ENCODE measurements at places on chromosomes 12 and 14.

- DNase-seq, result peak; percentile 65
These were observed 89.7 kb upstream of the PARP11 start for GRCh38 chr12:3962631-3963483.

DNA sequence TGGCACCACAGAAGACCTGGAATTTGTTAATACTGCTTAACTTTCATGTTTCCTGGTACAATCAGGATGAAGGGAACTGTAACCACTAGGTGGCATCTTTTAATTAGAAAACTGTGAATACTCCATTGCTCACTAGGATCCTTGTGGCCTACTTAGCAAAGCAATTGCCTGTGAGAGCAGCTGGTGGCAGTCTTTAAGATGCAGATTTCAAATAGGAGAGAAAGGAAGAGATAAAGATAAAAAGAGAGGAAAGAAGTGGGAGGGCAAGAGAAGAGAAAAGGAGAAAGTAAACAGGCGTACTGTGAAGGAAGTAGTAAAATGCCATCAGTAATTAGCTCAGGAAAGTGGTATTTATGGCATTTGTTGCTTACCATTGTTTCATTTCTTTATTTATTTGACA lies 114.5 kb downstream of the RAD51B start:
- DNase-seq, result no peak

GRCh38 chr14:22358726-22359125 lies 230.3 kb downstream of the DAD1 start:
- DNase-seq, result no peak

- no peak for DNase-seq
These were observed 60.0 kb upstream of the ELK3 start for GRCh38 chr12:96134200-96134599.

- DNase-seq, result no peak
These were observed 4.2 kb downstream of the ACTN1 start for GRCh38 chr14:68974759-68975347.

DNA sequence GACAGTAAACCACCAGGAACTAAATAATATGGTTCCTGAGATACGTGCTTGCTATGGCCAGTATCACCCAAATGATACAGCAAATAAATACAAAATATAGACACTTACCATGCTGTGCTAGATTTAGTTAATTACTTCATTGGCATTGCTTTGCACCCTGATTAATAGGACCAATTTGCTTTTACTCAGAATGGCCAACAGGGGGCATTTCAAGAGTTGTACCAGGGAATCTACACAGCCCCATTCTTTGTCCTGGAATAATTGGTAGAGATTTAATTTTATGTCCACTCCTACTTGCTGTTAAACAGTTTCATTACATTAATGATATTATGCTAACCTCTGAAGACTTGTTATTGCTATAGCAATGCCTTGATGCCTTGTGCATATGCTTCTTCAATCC lies 280.8 kb downstream of the RERGL start:
- no peak for DNase-seq

- DNase-seq, result no peak
These were observed 21.4 kb upstream of the GSG1 start for GRCh38 chr12:13124656-13125505.

DNA sequence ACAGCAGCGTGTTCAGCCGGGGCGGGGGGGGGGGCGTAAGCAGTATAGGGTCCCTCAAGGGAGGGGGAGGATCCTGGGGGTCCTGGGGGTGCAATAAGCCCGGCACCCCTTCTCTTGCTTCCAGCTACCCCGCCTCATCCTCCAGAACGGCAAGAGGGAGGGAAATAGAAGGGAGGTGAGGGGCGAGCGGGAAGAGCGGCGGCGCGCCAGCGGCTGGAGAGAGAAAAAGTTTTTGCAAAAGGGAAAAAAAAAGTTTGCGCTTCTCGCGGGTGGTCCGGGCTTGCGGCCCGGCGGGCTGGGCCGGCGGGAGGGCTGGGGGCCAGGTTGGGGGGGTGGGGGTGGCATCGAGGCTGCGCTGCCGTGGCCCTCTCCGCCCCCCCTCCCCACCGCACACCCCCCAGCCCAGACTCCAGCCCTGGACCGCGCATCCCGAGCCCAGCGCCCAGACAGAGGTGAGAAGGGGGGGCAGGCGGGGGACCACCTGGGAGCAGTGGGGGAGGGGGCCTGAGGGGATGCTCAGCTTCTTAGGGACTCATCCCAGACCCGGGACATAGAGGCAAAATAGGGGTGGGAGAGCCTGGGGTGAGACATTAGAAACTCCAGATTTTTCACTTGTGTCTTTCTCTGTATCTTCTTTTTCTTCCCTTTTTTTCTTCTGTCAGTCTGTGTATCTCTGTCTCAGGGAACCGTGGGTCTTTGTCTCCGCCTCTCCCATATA lies at the start of gene GLI1:
Gene GLI1, plus strand, starts transcription at position 36 of the 718 bp plus-strand sequence. CDS start 3,907 bp downstream, outside the sequence.
- no peak for DNase-seq

DNA sequence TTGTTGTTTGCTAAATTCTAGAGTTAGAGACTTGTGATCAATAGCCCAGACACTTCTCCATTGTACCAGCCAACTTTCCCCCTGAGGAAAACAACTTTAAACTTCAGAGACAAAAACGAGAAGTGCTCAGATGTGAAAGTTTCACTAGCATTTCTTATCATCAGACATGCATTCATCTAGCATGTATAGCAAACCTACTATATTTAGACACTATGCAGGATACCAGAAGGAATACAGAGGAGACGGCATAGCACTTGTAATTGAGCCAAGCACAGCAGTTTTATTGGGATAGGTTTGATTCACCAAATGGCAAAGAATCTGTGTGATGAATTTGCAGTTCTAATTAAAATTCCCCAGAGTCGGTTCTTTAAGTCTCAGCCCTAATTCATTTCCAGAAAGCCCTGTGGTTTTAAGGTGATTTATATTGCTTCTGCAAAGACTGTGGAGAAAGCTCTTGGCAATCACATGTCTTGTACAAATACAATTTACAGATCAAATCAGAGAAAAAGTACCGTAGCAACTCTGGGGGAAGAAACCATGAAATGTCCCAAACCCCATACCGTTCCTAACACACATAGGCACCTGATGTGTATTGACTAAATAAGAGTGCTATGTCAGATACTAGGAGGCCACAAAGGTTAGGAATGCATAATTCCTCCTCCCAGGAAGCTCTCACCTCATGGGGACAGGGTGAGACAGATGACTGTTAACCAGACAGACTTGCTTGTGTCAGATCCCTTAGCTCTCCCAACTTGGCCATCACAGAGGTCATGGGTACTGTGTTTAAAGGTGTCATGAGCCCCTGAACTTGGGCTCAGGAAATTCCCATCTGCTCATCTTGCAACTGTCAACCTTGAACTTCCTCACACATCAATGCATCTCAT lies 69.6 kb upstream of the KRAS start:
- DNase-seq, result no peak

DNA sequence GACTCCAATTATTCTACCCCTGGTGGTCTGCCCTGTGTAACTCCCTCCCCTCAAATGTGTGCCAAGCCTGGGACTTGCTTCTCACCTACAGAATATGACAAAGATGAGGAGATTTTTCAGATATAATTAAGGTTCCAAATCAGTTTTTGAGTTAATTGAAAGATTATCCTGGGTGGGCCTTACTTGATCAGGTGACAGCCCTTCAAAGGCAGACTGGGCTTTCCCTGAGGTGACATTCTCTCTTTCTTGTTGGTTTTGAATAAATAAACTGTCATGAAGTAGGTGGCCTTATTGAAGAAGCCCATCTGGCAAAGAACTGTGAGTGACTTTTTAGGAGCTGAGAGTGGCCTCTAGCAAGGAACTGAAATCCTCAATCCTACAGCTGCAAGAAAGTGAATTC lies 106.0 kb downstream of the BRMS1L start:
- DNase-seq, result no peak

DNA sequence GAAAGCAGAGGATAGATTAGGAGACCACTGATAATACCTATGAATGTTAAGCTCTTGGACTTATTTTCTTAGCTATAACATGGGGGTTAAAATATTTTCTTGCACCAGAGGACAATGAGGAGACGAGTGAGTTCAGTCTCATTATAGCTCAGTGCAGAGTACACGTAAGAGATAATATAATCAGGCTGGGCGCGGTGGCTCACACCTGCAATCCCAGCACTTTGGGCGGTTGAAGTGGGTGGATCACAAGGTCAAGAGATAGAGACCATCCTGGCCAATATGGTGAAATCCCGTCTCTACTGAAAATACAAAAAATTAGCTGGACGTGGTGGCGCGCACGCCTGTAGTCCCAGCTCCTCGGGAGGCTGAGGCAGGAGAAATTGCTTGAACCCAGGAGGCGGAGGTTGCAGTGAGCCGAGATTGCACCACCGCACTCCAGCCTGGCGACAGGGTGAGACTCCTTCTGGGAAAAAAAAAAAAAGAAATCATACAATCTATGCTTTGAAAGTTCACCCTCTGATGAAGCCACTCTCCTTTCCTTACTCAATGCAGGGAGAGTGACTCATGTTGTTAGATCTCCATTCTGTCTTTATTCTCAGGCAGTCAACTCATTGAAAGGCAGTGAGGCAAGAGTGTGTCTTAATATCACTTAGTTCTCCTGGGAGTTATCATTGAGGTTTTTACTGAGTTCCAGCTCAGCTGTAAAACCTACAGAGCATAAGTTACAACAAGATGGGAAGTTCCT lies 134.2 kb downstream of the SYNE2 start:
- no peak for DNase-seq

DNA sequence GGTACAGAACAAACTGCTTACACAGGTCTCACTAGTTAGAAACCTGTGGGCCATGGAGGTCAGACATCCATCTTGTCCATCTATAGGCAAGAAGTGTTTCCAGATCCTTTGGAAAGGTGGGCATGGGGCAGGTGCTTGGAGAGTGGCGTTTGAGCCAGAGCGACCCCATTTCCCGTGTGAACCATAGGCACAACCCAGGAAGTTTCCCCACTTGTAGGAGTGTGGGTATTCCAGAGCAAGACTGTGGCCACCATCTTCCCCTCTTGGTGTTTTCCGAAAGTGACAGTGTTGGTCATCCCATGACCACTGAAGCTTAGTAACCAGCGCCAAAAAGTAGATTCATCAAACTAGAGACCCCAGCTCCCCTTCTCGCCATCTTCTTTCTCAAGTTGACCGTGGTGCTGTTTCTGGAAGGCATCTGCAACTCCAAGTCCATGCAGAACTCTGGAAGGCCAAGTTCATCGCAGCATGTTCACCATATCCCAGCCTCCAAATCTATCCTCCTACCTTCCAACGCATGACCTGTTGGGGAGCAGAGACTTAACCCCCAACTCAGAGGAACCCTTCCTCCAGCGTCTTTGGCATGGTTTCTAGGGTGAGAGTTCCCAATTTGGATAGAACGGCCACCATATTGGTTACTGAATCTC lies 19.7 kb downstream of the PHETA1 start:
- DNase-seq, result no peak

- DNase-seq, result no peak
These were observed 326.2 kb downstream of the ETNK1 start for GRCh38 chr12:22951206-22951605.

- DNase-seq, result no peak
These were observed 87.8 kb upstream of the PSMC1 start for GRCh38 chr14:90168425-90169105.

GRCh38 chr12:5391653-5392052 lies 40.3 kb upstream of the NTF3 start:
- DNase-seq, result no peak

- DNase-seq, result no peak
These were observed 51.1 kb downstream of the GTF2A1 start for GRCh38 chr14:81169711-81170103.

GRCh38 chr14:31568161-31568560 lies 7.0 kb downstream of the NUBPL start:
- DNase-seq, result no peak

DNA sequence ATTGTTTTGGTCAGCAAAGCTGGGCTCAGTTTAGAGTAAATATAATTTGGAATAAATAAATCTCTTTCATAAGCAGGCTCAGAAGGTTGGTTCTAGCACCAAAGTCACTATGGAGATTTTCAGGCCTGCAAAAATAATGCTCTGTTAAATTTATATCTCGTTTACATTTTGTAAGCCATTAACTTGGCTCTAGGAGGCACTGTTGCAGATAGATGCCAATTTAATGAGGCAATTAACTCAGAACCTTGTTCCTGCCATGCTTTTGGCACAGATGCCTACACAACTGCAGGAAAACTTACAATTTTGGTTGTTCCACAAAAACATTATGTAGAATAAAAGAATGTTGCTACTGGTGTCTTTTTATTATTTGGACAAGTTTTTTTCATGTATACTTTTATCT lies 428.1 kb downstream of the FLRT2 start:
- DNase-seq, result no peak

GRCh38 chr12:131114271-131114670 lies 160.6 kb downstream of the ADGRD1 start:
- DNase-seq, result no peak

DNA sequence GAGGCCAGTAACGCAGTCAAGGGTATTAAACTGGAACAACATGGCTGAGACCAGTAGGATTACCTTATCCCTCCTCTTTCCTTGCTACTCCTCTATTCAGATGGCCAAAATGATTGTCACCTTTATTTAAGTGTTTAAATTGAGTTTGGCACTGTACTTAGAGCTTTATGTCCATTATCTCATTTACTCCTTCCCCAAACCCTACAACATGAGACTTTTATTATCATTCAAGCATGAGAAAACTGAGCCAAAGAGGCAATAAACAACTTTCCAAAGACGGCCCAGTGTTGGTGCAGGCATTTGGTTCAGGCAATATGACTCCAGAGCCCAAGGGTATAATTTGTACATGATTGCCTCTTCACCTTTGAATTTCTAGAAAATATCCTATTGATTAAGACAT lies 370.9 kb upstream of the KITLG start:
- DNase-seq, result no peak

DNA sequence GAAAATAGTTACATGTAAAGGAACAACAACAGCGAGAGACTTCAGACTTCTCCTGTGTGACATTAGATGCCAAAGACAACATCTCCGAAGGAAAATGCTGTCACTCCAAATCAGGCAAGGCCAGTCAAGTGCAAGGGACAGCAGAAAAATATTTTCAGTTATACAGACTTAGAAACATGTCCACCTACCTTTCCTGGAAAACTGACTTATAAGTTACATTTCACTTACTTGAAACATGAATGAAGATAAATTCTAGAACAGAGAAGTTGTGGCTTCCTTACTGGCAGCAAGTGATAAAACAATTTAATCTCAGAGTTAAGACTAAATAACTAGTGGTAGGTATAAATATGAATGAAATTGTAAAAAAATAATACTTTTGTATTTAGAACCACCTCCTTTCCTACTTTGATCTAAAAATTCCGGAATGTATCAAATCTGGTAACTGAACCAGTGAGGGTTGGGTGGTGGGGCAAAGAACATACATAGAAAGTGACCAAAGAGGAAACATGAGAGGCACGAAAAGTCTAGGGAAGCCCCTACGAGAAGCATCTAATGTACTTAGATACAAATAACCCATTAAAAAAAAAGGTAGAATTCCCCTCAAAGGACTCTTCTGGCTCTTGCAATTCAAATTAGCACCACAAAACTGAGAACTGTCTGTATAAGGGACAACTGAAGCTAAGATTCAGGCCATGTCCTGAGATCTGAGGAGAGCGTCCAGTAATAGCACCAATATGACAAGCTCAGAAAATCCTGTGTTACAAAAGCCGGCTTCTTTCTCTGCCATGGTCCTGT lies 21.2 kb downstream of the MTHFD1 start:
- DNase-seq, result no peak

DNA sequence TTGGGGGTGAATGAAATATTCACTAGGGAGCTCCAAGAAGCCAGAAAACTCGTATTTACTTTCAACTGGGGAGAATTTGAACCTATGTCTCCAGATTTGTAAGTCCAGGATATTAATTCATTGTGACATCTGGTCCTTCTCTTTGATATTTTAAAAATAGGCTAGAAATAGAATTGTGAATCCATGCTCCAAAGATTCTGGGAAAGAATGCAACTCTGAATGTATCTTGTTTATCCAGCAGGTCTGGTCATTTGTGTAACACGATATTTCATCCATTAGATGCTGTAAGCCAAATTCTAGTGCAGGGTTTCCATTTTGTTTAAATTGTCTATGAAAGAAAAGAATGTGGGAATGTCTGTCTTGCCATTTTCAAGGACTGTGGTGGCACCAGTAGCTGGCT lies 334.7 kb downstream of the BMP4 start:
- no peak for DNase-seq

Measured in activated T-helper 1 cell treated with Interleukin-2 at 50 U/mL for 16 hours (primary cell).